Esophagus muscularis mucosa (tissue), 4 donors: ENCODE measurements at places on chromosomes 2 and 18. TPM values are rescaled to one million over a fixed set of nuclear protein-coding genes. Genes with fewer than 3 reads are reported as not detected.
A peak's percentile ranks its signal among the peaks of the same experiment; 100 is the strongest.

Gene COPS9
- total RNA-seq: 254 TPM

Gene PLB1
- total RNA-seq: 2.5 TPM

DNA sequence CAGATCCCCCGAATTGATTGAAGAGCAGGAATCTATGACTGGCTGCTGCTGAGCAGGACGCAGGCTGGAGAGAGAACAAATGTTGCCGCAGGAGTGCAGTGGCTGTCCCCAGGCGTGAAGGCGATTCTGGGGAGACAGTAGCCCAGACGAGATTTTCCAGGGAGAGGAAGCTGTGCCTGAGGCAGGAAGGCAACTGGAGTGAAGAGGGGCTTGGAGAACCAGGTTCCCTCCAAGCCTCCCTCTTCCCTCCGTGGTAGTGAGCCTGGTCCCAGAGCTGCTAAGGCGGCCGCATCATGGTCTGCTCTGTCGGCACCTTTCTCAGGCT lies 1.3 kb upstream of the NPPC start:
- H3K27ac ChIP-seq: no peak overlapping the region
- H3K4me3 ChIP-seq: no peak overlapping the region
- H3K27me3 ChIP-seq: peaks cover 34% of the 10 kb centered on the region

- DNase-seq: no peak
- H3K27ac ChIP-seq: no peak overlapping the region
- no peaks in the 10 kb centered on the region for H3K36me3 ChIP-seq
- no peaks in the 10 kb centered on the region for H3K27me3 ChIP-seq
Measured at GRCh38 chr2:44707945-44708660, 233.4 kb upstream of the SIX3 start.

DNA sequence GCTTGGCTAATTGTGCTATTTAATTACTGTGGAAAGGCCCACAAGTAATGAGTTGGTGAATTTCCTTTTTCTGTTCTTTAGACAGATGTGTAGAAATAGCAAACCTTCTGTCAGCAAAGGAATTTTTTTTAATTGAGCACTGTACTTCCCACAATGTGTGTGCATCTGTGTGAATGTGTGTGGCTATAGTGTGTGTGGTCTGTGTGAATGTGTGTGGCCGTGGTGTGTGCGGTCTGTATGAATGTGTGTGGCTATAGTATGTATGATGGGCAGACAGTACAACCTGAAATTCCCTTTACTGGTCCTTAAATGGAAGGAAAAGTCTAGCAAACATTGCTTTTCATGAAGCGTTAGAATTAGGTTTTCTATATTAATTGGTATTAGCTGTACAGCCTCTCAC lies 203.5 kb upstream of the TPO start:
- H3K4me3 ChIP-seq: no peak overlapping the region
- H3K4me1 ChIP-seq: no peaks in the 10 kb centered on the region
- H3K27ac ChIP-seq: no peak overlapping the region
- no peak for DNase-seq
- H3K36me3 ChIP-seq: no peaks in the 10 kb centered on the region

- no peaks in the 10 kb centered on the region for H3K4me1 ChIP-seq
- H3K36me3 ChIP-seq: no peaks in the 10 kb centered on the region
- H3K4me3 ChIP-seq: no peak overlapping the region
Measured at GRCh38 chr2:31193806-31194205, 23.5 kb downstream of the CAPN14 start.

DNA sequence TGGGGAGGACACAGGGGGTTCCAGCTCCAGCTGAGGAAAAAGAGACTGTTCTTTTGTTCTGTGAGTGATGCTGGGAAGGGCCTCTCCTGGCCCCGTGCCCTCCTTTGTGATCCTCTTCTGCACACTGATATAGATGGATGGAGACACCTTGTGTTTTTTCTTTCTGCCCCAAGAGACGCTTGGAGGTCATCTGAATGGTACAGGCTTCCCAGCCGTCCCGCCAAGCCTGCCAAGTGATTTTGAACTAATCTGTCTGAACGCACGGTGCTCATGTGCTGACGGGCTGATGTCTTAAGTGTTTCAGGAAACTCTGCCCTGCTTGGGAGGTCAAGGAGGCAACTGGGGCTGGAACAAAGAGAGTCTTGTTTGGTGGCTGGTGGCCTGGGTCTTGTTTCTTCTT lies 57.5 kb downstream of the KIF5C start:
- H3K4me3 ChIP-seq: no peak overlapping the region
- H3K27ac ChIP-seq: no peak overlapping the region
- no peaks in the 10 kb centered on the region for H3K4me1 ChIP-seq
- peak; percentile 70 for DNase-seq
- no peaks in the 10 kb centered on the region for H3K27me3 ChIP-seq

DNA sequence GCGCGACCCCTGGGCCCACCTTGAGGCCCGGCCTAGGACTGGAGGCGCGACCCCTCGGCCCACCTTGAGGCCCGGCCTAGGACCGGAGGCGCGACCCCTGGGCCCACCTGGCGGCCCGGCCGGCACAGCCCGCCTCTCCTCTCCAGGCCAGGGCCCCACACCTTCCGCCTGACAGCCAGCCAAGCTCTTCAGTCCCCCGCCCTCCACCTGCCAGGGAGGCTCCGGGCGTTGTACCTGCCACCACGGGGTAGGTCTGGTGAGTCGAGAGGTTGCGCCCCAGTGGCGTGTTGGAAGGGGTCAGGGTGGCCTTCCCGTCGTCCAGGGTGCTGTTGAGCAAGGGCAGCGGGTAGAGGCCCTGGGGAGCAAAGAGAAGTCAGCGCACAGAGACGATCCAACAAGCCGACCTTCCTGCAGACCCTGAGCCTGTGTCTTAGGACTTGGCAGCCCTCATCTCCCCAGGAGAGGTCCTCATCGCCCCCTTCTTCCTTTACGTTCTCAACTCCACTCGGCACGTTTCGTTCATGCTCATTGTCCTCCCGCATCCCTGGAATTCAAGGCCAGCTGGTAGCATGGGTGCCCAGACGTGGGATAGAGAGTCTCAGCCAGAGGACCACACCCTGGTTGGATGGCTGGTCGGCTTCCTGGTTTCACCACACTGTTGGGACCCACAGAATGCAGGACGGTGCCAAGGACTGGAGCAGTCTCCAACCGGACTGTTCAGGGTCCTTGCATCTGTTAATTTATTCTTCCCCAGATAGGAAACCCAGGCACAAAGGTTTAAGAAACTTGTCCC lies 42.2 kb downstream of the PAX8 start:
- peaks cover 23% of the 10 kb centered on the region for H3K4me1 ChIP-seq
- no peaks in the 10 kb centered on the region for H3K36me3 ChIP-seq
- H3K27ac ChIP-seq: peak overlapping the region; percentile 76
- H3K4me3 ChIP-seq: peak overlapping the region; percentile 53
- DNase-seq: no peak
- H3K27me3 ChIP-seq: no peaks in the 10 kb centered on the region

DNA sequence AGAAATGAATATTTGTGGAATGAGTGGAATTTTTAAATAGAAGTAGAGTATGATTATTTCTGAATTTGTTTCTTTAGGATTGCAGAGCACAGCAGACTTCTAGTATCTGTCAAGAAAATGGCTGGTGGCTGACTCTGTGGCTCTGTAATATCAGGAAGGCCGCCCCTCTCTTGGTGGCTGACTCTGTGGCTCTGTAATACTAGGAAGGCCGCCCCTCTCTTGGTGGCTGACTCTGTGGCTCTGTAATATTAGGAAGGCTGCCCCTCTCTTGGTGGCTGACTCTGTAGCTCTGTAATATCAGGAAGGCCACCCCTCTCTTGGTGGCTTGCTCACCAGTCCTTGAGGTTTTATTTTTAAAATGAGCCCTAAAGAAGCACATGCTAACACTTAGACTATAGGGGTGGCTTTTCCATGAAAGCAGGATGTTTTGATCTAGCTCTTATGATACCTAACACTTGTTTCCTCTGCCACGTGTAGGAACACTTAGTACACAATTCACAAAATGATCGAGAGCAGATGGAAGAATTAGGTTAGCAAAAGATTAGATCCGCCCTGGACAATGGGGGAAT lies 85.1 kb upstream of the TTC39C start:
- peak overlapping the region; percentile 17 for H3K27ac ChIP-seq
- no peak overlapping the region for H3K4me3 ChIP-seq
- H3K36me3 ChIP-seq: no peaks in the 10 kb centered on the region
- no peaks in the 10 kb centered on the region for H3K27me3 ChIP-seq

- no peaks in the 10 kb centered on the region for H3K4me1 ChIP-seq
- H3K27ac ChIP-seq: no peak overlapping the region
- no peaks in the 10 kb centered on the region for H3K27me3 ChIP-seq
- no peak overlapping the region for H3K4me3 ChIP-seq
- no peaks in the 10 kb centered on the region for H3K36me3 ChIP-seq
Measured at GRCh38 chr18:60568220-60568619, 195.6 kb upstream of the MC4R start.

DNA sequence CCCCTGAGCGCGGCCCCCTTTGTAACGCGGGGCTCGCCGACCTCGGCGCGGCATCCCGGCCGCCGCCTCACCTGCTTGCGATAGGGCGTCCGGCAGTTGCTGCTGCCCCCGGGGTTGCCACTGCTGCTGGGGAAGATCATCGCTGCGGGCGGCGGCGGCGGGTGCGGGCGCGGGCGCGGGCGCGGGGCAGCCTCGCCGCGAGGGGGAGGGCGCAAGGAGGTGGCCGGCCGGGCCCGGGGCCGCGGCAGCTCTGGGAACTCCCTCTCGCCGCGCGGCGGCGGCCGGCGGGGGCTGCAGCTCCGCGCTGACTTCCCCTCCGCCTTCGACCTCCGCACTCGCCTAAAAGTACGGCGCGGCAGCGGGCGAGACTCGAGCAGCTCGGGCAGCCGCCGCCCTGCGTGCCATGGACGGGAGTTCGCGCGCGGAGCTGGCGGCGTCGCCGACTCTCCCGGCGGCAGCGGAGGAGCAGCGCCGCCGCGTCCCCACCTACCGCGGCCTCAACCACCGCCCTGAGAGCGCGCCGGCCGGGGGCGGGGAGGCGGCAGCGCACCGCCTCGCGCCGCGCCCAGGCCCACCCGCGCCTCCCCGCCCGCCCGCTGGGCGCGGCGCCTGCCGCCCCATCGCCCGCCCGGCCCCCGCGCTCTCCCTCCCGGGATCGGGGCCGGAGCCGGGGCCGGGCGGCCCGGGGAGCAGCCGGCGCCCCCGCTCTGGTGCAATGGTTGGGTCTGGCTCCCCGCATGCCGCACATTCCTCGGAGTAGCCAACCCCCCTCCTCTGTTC lies 86.0 kb downstream of the RBMS1 start:
- H3K4me3 ChIP-seq: peak overlapping the region; percentile 99
- no peaks in the 10 kb centered on the region for H3K27me3 ChIP-seq
- DNase-seq: no peak
- H3K36me3 ChIP-seq: no peaks in the 10 kb centered on the region

- no peak for DNase-seq
- H3K27me3 ChIP-seq: no peaks in the 10 kb centered on the region
- no peak overlapping the region for H3K4me3 ChIP-seq
- no peaks in the 10 kb centered on the region for H3K4me1 ChIP-seq
- H3K36me3 ChIP-seq: no peaks in the 10 kb centered on the region
- peak overlapping the region; percentile 10 for H3K27ac ChIP-seq
Measured at GRCh38 chr2:47751856-47752414, 31.0 kb upstream of the MSH6 start.

- H3K4me3 ChIP-seq: no peak overlapping the region
- H3K36me3 ChIP-seq: no peaks in the 10 kb centered on the region
- no peaks in the 10 kb centered on the region for H3K27me3 ChIP-seq
- no peak for DNase-seq
- H3K4me1 ChIP-seq: no peaks in the 10 kb centered on the region
Measured at GRCh38 chr2:81304154-81304830, 999.7 kb upstream of the LRRTM1 start.
